ENCODE measurements at places on chromosomes 7 and 10. TPM values are rescaled to one million over a fixed set of nuclear protein-coding genes. Genes with fewer than 3 reads are reported as not detected.

The PLXDC2 gene
- 45.3 TPM for polyA plus RNA-seq

GRCh38 chr7:122886357-122887081 is at the start of gene CADPS2:
TSS of gene CADPS2 (minus strand) at chr7:122886460. CDS start at chr7:122886337, 123 bp downstream.
- peak; percentile 83 for DNase-seq

GRCh38 chr10:110859206-110859972 is 12.3 kb upstream of the PDCD4 start:
- no peak for DNase-seq

GRCh38 chr10:20858292-20859124 is 38.6 kb downstream of the NEBL start:
- DNase-seq, result peak; percentile 12

The ZNF467 gene
- polyA plus RNA-seq, result 38.9 TPM

The SLC18A2 gene
- 0.53 TPM for polyA plus RNA-seq

The CHAT gene
- polyA plus RNA-seq, result not detected

DNA sequence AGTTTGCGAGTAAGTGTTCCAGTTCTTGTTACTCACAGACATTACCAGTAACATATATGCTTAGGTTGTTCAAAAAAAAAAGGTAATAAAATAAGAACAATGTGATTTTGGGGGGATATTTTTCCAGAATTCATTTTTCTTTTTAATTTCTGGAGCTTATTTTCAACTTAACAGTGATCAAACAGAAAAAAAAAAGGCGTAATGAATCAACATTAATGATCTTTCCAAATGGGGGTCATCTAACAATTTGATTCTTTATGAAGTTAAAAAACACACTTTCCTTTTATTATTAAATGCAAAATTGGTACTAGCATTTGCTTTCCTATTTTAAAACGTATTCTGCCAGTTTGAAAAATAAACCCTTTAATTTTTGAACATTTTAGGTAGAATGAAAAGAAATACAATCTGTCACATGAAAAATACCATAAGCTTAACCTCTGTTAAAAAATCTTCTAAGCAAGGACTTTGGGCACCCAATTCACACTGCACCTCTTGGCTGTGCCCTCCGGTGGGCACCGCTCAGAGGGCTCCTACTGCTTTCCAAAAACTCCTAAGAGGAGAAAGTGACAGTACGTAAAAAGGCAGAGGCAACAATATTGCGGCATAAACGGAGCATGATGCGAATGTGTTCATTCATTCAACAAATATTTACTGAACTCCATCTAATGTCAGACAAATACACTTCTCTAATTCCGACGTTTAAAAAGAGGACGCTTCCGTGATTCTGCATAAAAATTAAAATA is 32.6 kb downstream of the CNPY1 start:
- DNase-seq, result no peak

All from left renal pelvis (tissue), 4 donors.